ENCODE measurements at places on chromosomes 6 and 20. TPM values are rescaled to one million over a fixed set of nuclear protein-coding genes. Genes with fewer than 3 reads are reported as not detected.

GRM1 gene
- 0.07 TPM for total RNA-seq

HLA-DQB2 gene
- not detected for total RNA-seq

C6orf163 gene
- total RNA-seq: 1.6 TPM

DNA sequence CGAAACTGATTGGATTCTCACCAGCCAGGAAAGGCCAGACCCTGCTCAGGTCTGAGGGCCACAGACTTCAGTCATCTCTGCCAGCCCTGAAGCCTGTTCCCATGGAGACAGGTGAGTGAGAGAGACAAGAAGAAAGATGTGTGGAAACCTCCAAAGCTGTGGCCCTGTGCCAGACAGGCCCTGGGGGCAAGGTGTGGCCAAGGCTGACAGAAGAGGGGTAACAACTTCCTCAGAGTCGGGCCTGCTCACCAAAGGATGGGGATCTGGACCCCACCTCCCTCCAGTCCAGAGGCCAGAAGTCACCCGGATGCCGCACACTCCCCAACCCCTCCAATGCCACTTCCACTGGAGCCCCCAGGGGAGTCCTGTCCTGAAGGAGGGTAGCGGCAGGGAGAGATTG lies 73.6 kb downstream of the MDGA1 start:
- H3K4me3 ChIP-seq: no peak overlapping the region
- no peak for DNase-seq
- H3K4me1 ChIP-seq: peaks cover 35% of the 10 kb centered on the region
- H3K27me3 ChIP-seq: no peaks in the 10 kb centered on the region

DNA sequence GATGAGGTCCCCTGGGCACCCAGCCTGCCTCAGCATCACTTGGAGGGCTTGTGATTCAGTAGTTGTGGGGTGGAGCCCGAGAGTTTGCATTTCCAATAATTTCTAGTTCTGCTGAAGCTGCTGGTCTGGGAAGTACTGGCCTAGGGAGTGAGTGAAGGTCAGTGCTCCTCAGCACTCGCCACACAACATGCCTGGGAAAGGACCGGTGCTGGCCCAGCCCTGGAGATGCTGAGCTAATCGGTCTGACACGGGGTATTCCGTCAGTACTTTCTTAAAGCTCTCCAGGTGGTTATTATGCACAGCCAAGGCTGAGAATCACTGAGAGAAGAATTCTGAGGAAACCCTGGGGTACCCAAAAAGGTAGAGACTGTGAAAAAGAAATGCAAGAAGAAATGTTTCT lies 228.2 kb downstream of the TMEM242 start:
- H3K36me3 ChIP-seq: no peaks in the 10 kb centered on the region
- no peak for DNase-seq
- no peaks in the 10 kb centered on the region for H3K27me3 ChIP-seq
- H3K27ac ChIP-seq: no peak overlapping the region
- H3K4me3 ChIP-seq: no peak overlapping the region

DNA sequence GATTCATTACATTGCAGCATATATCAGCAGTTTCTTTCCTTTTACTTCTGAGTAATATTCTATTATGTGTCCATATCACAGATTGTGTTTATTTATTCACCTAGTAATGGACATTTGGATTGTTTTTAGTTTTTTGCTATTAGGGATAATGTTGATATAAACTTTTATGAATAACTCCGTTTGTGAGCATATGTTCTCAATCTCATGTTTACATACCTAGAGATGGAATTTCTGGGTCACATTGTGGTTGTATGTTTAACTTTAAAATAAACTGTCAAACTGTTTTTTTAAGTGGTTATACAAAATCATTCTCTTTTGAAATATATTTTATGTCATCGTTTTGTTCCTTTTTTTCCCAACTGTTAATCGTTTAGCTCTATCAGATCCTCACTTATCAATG lies 311.6 kb downstream of the MMUT start:
- no peaks in the 10 kb centered on the region for H3K4me1 ChIP-seq
- DNase-seq: no peak
- no peak overlapping the region for H3K4me3 ChIP-seq
- no peaks in the 10 kb centered on the region for H3K36me3 ChIP-seq
- H3K27me3 ChIP-seq: no peaks in the 10 kb centered on the region
- H3K27ac ChIP-seq: no peak overlapping the region

DNA sequence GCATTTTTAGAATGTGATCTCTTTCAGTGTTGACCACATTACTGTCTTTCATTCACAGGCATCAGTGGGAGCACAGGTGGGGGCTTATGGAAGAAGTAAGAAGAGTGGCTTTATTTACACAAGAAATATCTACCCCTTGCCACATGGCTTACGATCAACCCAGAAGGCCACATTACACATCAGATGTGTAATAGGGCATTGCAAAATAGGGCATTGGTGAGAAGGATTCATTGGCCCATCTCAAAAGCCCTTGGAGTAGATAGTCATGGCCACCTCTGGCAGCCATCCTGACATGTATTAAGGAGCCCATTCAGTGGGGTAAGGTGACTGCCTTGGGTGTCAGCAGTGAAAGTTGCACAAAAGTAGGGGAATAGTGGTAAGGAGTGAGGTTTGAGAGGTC lies 97.5 kb downstream of the MAFB start:
- H3K27ac ChIP-seq: no peak overlapping the region
- H3K27me3 ChIP-seq: no peaks in the 10 kb centered on the region
- H3K4me1 ChIP-seq: no peaks in the 10 kb centered on the region
- no peak for DNase-seq
- H3K36me3 ChIP-seq: no peaks in the 10 kb centered on the region

DNA sequence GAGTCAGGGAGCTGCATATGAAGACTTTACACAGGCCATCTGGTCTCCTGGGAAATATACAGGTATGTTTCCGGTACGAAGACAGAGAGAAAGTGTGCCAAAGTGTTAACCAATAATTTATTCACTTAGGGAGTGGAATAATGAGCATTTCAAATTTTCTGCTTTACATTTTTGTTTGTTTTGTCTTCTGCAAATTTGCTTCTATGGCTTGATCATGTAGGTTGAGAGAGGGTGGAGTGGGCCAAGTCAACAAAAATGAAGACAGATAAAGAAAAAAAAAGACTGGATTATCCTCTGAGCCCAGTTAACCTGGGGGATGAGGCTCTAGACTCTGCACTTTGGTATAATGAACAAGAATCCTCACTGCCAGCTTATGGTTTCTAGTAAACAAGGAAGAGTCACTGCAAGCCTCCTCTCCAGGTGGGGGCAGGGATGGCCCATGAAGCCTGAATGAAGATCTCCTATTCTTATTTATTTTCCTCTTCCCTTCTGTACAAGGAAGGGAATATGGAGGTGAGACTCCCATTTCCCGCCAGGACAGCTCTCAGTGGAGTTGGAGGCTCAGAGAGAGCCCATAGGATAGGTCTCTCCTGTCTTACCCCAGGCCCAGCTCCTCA lies 37.7 kb downstream of the KCNK17 start:
- no peak for DNase-seq
- H3K4me1 ChIP-seq: no peaks in the 10 kb centered on the region
- no peaks in the 10 kb centered on the region for H3K27me3 ChIP-seq

DNA sequence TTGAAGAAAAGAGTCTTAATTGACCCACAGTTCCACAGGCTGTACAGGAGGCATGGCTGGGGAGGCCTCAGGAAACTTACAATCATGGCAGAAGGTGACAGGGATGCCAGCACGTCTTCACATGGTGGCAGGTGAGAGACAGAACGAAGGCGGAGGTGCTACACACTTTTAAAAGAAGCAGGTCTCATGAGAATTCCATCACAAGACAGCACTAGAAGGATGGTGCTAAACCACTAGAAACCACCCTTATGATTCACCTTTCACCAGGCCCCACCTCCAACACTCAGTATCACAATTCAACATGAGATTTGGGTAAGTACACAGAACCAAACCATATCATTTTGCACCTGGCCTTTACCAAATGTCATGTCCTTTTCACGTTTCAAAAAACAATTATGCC lies 20.9 kb downstream of the TAGAP start:
- H3K4me3 ChIP-seq: no peak overlapping the region
- DNase-seq: no peak
- no peaks in the 10 kb centered on the region for H3K36me3 ChIP-seq
- no peaks in the 10 kb centered on the region for H3K4me1 ChIP-seq
- no peak overlapping the region for H3K27ac ChIP-seq
